ENCODE measurements at places on chromosomes 12 and 14.

- no peak for DNase-seq
These were observed 47.1 kb upstream of the TMEM260 start for GRCh38 chr14:56532546-56532945.

- DNase-seq, result no peak
These were observed 4.6 kb downstream of the RAPGEF3 start for GRCh38 chr12:47754126-47754525.

DNA sequence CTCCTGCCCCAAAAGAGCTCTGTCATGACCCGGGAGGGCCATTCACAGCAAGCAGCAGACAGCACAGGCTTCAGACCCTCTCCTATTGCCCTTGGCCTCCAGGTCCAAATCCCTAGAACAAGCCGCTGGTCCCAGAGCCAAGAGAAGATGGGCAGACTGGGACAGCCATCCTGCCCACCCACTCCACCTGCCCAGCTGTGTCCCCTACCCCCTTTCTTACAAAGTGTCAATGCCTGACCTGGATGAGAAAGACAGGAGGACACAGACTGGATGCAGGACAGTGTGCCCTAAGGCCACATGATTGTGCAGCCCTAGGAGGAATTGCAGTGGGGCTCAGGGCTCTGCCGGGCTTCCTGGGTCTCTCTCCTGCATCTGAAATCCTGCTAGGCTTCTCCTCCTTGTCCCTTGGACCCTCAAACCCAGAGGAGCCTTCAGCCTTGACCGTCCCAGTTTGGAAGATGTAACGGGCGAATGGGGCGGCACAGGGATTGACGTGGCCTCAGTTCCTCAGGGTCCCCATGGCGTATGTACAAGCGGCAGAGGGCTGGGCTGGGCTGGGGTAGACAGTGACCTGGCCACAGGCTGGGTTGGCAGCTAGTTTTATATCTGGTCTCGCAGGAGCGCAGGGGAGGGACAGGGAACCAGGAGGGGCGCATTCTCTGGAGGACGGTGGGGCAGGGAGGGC, 27.1 kb upstream of the BCDIN3D start:
- no peak for DNase-seq

DNA sequence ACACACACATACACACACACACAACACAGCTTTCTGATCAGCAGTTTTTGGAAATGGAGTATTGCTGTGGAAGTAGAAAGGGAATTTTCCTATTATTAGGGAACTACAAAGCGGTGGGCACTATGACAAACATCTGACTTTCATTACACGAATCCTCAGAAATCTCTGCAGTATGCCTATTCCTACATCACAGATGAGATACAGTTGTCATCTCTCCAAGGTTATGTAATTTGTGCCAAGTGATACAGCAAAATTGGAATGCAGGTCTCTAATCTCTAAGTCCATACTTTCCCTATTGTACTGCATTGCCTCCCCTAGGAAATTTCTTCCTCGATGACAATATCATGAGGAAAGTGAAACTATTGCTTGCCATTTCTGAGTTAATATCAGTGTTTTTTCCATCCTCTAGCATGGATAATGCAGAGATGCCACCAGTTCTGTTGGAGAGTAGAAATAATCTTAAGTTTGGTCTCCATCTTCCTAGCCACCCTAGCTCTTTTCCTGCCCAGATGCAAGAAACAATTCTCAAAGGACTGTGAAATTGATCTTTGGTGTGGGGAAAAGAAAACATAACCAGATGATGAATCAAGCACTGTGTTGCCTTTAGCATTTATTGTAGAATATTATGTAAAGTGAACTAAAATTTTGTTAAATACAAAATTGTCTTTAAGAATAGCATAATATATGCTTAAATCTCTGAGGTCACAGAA, 94.7 kb downstream of the ERGIC2 start:
- no peak for DNase-seq
